ENCODE measurements at places on chromosomes 11 and 22. TPM values are rescaled to one million over a fixed set of nuclear protein-coding genes. Genes with fewer than 3 reads are reported as not detected.

GRCh38 chr11:102470251-102470650 lies 17.7 kb upstream of the TMEM123 start:
- no peak overlapping the region for H3K27ac ChIP-seq
- DNase-seq: no peak
- H3K36me3 ChIP-seq: no peaks in the 10 kb centered on the region
- peaks cover 26% of the 10 kb centered on the region for H3K4me1 ChIP-seq
- no peaks in the 10 kb centered on the region for H3K27me3 ChIP-seq

DNA sequence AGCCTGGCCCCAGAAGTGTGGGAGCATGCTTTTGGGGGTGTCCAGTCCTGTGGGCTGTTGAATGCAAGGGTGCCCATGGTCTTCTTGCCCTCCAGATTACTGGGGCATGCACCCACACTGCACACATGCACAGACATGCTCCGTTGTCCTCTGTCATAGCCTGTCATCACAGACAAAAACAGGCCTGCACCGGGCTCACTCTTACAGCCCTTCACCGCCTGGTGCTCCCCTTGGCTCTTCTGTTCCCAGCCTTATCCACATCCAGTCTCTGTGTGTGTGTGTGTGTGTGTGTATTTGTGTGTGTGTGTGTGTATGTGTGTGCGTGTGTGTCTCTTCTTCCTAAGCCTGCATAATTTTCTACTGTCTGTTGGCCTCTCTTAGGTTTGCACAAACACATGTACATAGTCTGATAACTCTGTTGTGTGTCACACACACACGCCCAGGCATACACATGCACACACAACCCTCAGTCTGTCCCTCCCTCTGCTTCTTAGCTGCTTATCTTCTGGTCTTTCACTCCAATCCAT lies 23.4 kb upstream of the NECTIN1 start:
- H3K4me3 ChIP-seq: no peak overlapping the region
- H3K4me1 ChIP-seq: no peaks in the 10 kb centered on the region
- H3K36me3 ChIP-seq: no peaks in the 10 kb centered on the region
- H3K27ac ChIP-seq: no peak overlapping the region
- no peak for DNase-seq

The GLYAT gene
- not detected for polyA plus RNA-seq

DNA sequence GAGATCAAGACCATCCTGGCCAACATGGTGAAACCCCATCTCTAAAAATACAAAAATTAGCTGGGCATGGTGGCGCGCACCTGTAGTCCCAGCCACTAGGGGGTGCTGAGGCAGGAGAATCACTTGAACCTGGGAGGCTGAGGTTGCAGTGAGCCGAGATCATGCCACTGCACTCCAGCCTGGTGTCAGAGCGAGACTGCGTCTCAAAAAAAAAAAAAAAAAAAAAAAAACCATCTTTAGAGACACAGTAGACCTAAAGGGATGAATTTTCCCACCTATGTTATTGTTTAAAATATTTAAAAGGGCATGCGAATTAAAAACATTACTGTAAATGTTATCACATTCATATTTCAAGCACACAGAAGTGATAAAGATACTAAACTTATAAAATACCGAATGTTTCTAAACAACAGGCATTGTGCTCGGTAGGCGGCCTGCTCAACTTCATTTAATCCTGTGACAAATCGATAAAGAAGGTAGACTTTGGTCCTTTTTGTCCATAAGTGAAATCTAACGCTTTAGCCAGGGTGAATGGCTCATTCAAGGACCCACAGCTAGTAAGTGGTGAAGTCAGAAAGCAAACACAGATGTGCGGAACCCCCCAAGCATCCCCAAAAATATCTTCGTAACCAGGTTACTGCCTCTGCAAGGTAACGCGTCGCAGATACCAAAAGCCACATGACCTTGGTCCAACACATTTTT lies 16.1 kb downstream of the NCAPD3 start:
- DNase-seq: peak; percentile 45
- H3K4me1 ChIP-seq: no peaks in the 10 kb centered on the region
- H3K4me3 ChIP-seq: no peak overlapping the region
- H3K36me3 ChIP-seq: peaks cover 57% of the 10 kb centered on the region

The MS4A15 gene
- polyA plus RNA-seq: not detected

GRCh38 chr11:48103621-48104567 lies 112.7 kb upstream of the OR4B1 start:
- no peaks in the 10 kb centered on the region for H3K27me3 ChIP-seq
- H3K4me1 ChIP-seq: peaks cover 61% of the 10 kb centered on the region
- peak overlapping the region; percentile 43 for H3K27ac ChIP-seq
- no peak for DNase-seq

The KRTAP5-2 gene
- polyA plus RNA-seq: not detected

- no peak for DNase-seq
- H3K36me3 ChIP-seq: no peaks in the 10 kb centered on the region
- no peaks in the 10 kb centered on the region for H3K4me1 ChIP-seq
- H3K4me3 ChIP-seq: no peak overlapping the region
- no peak overlapping the region for H3K27ac ChIP-seq
- H3K27me3 ChIP-seq: no peaks in the 10 kb centered on the region
Observed at GRCh38 chr11:80315200-80315599, 874.4 kb upstream of the TENM4 start.

- no peaks in the 10 kb centered on the region for H3K36me3 ChIP-seq
- H3K27ac ChIP-seq: no peak overlapping the region
- no peak for DNase-seq
- H3K4me3 ChIP-seq: no peak overlapping the region
Observed at GRCh38 chr11:113267493-113267892, 46.9 kb upstream of the TTC12 start.

- no peaks in the 10 kb centered on the region for H3K27me3 ChIP-seq
- no peak overlapping the region for H3K4me3 ChIP-seq
- peaks cover 25% of the 10 kb centered on the region for H3K4me1 ChIP-seq
- no peaks in the 10 kb centered on the region for H3K36me3 ChIP-seq
- DNase-seq: no peak
Observed at GRCh38 chr22:19604711-19605268, 80.6 kb upstream of the CLDN5 start.

The CADM1 gene
- polyA plus RNA-seq: 5.9 TPM

DNA sequence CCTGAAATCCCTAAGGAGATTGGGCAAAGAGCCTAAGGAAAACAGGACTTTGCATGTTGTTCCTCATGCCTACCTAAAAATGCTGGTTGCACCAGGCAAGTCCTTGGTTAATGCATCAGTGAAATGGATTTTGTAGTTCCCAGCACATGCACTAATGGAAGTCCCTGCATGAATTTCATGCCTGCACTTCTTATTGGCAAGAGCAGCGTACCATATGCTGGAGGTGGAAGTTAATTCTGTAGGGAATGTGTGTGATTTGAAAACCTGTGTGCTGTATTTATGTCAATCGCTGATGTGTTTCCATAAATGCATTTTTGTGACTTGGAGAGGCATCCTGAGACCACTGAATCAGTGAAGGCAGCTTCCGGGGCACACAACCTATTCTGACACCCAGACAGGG lies 140.3 kb upstream of the MTNR1B start:
- H3K4me1 ChIP-seq: no peaks in the 10 kb centered on the region
- H3K4me3 ChIP-seq: no peak overlapping the region
- no peaks in the 10 kb centered on the region for H3K36me3 ChIP-seq
- no peak for DNase-seq

GRCh38 chr11:15930442-15931025 lies 425.8 kb downstream of the SOX6 start:
- no peak overlapping the region for H3K4me3 ChIP-seq
- H3K27ac ChIP-seq: no peak overlapping the region
- no peak for DNase-seq
- H3K4me1 ChIP-seq: no peaks in the 10 kb centered on the region
- H3K27me3 ChIP-seq: no peaks in the 10 kb centered on the region
- H3K36me3 ChIP-seq: no peaks in the 10 kb centered on the region

DNA sequence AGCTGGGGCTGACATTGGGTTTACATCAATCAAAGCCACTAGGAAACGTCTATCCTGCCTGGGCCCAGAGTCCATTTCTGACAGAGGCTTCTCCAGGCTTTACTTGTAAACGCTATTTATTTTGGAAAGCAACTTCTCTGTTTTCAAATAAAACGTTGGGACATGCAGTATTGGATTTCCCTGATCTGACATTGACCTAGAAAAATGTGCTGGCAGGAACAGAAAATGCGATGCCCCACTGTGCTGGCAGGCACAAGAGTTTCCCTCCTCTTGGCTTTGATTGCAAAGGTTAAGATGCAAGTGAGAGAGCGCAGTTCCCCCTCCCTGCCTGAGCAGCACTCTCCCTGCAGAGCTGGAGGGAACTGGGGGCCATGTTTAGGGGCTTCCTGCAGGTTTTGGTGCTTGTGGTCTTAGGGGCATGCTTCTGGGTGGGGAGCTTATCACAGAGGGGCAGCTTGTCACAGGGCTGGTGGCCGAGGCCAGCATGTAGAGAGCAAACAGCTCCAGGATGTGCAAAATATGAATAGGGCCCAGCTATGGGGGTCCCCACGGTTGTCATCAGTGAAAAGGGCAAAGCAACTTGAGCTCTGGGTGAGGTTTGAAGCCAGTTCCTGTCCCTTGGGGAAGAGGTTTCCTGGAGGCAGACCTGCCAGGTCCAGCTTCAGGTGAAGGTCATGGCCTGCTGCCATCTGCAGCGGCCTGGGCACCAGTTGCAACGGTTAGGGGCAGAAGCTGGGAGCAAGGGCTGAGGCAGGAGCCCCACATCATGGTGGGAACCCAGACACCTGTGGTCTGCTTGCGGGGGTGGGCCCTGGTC lies 42.3 kb upstream of the DKK3 start:
- H3K27me3 ChIP-seq: no peaks in the 10 kb centered on the region
- no peak overlapping the region for H3K4me3 ChIP-seq
- no peak for DNase-seq
- no peak overlapping the region for H3K27ac ChIP-seq

DNA sequence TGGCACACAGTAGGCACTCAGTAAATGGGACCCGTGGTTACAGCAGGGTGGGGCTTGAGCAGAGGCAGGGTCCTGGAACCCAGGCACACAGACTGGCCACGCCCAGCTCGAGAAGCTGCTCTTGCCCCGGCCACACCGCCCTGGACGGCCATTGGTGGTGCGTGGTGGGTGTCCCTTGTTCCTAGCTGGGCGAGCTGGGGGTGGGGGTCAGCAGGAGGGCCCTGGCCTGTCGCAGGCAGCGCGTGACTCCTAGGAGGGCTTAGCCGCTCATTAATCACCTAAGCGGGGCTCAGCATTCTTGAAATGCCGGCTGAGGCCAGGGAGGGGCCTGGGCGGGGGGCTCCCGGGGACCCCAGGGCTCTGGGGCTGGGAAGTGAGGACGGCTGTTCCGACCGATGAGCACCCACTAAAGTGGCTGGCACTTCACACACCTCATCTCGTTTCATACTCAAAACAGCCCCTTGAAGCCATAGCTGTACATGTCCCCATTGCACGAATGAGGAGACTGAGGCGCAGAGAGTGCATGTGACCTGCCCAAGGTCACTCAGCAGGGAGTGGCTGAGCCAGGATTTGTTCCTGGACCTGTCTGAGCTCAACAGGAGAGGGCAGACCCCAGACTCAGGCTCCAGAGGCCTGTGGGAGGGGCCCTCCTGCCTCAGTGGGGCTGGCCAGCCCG lies 11.6 kb downstream of the MYRF start:
- DNase-seq: no peak
- H3K4me1 ChIP-seq: no peaks in the 10 kb centered on the region
- H3K27me3 ChIP-seq: no peaks in the 10 kb centered on the region
- no peak overlapping the region for H3K4me3 ChIP-seq

DNA sequence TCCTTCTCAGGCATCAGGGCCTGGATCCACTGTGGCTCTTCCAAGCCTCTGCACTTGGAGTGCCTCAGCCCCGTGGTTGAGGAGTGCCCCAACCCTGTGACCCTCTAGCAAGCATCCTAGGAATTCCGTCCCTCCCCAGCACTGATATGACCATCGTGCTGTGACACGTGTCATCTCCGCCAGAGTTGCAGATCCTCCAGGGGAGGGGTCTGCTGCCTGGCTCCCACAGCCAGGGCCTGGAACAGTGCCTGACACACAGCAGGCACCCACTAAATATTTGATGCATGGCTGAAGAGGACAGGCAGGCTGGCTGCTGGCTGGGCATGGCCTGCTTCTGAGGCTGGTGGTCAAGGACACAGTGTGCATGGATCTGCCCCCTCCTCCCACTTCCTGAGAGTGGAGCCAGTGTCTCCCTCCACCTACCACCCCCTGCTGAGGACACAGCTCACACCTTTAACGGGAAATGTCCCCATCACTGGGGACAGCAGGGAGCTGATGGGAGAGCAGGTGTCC lies 1.7 kb upstream of the CD81 start:
- no peaks in the 10 kb centered on the region for H3K36me3 ChIP-seq
- H3K4me3 ChIP-seq: no peak overlapping the region
- DNase-seq: no peak

Measured in CD4-positive, CD25-positive, alpha-beta regulatory T cell (primary cell).